ENCODE measurements at places on chromosomes 12 and 14.

DNA sequence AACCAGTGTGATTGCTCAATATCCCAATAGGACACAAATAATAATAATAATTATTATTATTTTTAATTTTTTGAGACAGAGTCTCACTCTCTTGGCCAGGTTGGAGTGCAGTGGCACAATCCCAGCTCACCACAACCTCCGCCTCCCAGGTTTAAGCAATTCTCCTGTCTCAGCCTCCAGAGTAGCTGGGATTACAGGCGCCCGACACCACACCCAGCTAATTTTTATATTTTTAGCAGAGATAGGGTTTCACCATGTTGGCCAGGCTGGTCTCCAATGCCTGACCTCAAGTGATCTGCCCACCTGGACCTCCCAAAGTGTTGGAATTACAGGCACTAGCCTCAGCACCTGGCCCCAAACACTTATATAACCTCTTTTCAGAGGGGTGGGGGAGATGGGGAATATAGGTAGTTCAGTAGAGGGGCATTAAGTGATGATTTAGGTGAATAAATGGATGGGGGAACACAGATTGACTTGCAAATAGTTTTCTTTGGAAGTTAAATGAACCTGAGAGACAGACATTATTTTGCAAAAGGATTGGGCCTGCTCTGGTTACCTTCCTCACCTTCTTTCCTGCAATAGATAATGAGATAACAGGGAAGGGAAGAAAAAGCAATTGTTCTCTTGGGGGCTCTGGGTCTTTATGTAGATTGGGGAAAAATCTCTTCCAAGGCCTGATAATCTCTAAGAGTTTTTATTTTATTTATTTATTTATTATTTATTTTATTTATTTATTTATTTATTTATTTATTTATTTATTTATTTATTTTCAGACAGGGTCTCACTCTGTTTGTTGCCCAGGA is 57.7 kb downstream of the RESF1 start:
- no peak for DNase-seq

GRCh38 chr14:76193696-76194095 is 42.0 kb downstream of the GPATCH2L start:
- DNase-seq, result no peak

DNA sequence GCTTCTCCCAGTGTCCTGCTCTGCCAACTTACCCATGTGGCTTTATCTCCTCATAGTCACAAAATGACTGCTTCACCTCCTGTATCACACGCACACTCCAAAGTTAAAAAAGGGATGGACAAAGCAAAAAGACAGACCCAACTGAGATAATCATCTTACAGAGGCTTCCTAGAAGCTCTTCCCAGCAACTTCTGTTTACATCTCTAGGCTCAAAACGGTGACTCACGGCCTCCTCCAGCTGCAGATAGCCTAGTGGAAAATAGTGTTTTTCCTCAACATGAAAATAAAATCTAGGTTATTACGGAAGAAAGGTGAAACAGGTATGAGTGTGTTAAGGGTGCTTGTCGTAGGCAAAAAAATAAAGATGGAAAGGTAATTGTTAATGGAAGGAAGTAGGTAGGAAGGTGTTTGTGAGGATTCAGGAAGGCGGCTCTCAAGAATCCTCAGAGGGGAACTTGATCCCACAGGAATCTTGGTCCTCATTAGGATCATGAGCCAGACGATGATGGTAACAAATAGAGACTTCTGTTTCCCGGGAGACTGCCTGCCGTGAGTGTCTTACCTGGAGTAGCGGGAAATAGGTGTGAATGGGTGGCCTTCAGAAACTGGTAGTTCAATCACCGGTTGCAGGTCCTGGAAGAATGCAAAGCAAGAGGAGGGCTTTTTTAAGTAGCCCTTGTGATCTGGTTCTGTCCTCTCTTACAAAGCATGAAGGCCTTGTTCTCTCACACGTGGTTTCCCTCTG is 487.5 kb upstream of the TMEM132C start:
- DNase-seq, result no peak

DNA sequence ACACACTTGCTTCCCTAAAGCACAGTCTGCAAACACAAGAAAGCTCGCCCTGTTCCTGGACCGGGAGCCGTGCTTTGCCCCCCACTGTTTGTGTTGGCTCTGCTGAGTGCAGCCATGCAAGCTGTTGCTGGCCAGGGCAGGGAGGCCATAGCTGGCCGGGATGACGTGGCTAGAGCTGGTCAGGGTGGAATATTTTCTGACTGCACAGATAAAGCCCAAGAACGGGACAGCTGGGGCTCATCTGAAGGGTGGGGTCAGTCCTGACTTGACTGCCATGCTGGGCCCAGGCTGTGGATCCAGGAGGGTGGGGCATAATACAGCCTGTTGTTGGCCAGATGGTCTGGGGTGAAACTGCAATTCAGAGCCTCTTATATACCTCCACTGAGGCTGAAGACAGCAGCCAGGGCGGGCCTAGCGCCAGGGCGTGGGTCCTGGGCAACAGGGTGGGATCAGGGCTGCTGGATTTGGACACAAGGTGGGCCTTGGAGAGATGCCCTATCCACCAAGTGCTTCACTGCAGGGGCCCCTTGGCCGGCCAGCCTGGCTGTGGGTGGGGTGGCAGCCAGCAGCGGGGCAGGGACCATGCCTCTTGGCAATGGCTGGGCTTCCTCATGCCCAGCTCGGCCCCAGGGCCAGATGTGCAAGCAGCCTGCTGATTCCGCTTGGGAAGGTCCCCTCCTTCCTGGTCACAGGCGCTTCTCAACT is 14.8 kb downstream of the KMT5A start:
- DNase-seq, result no peak

- no peak for DNase-seq
Observed at GRCh38 chr12:131533139-131533538, 177.8 kb upstream of the SFSWAP start.

All from stimulated activated CD4-positive, alpha-beta T cell treated with anti-CD3 and anti-CD28 coated beads, Interleukin-2, amount 100 ng/mL, for 4 hours (primary cell).